ENCODE measurements at places on chromosomes 3 and 15.

GRCh38 chr3:152430223-152431002 is 161.7 kb downstream of the MBNL1 start:
- DNase-seq: no peak

- DNase-seq: no peak
These were observed 186.9 kb downstream of the MAGI1 start for GRCh38 chr3:65851827-65852226.

- no peak for DNase-seq
These were observed 54.9 kb upstream of the MYRIP start for GRCh38 chr3:39754549-39754948.

DNA sequence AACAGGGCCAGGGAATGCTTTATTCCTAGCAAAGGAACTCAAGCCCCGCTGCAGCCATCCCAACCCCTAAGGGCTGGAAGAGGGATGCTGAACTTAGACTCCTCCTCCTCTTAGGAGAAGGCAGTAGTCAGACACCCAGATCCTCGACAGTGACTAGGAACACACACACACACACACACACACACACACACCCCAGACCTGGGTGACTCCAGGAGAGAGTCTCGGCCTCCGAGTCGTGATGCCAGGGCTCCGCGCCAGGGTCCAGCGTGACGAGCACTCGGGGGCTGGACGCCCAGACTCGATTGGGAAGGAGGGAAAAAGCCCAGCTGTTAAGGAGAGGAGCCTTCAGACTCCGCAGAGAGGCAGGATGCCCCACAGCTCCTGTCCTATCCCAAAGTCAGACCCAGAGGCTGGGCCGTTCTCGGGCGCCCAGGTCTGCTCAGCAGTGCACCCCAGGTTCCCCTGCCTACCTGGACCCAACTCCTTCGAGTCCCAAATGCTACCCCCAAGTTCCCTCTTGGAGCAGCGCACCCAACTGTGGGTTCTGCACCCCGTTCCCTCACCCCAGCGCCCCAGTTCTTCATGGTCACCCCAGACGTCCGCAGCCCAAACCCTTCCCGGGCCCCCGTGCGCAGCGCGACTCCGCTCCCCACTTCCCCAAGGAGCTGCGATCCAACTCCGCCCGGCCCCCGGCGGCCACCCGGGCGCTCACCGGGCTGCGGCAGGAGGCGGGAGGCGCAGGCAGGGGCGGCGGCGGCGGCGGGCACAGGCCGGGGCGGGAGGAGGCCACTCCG is 421 bp downstream of the BMF start:
- no peak for DNase-seq

DNA sequence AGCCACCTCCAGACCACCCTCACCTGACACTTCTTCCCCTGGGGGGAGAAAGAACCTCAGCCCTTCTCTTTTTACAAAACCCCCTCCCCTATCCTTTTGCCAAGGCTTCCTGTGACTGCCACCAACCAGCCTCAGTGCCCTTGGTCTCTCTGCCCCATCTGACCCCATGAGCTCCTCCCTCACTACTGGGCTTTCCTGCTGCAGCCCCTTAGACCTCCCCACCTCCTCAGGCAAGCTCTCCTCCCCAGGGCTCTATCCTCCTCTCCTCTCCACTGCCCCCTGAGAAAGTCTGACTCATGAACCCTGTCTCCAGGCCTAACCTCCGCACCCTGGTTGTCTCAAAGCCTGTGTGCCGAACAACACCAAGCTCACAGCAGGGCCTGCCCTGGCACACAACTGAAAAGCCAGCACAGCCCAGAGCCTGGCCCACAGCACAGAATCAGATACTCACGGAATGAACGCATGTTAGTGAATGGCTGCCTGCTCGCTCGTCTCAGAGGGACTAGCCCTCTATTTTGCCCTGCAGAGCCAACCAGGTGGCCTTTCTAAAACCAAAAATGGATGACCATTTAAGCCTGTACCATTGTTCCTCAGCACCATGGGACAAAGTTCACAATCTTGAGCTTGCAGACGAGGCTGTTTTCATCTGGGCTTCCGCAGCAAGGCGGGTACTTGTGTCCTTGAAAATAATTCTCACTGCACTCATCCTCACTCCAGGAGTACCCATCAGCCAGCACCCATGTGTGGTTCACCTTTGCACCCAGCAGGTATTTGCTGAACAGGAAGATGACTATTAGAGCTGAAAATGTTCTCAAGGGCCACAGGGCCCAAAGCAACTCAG is 1.7 kb downstream of the CHDH start:
- peak; percentile 62 for DNase-seq

DNA sequence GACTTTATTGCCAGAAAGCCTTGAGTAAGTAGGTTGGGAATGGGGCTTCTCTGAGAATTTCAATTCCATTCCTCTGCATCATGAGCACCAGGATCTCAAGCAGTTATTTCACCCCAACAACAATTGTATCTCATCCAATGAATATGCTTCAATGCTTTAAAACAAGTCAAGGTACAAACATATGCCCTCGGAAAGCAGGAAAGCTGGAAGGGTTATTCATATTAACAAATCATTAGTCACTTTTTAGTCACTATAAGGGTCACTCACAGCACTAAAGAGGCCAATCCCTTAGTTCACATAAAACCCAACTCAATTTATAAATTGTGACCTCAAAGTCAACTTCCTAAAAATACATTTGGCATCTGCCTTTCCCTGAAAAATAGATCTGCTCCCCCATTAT is 16.2 kb downstream of the MB21D2 start:
- DNase-seq: no peak

GRCh38 chr3:161372321-161373260 is 1.3 kb upstream of the SPTSSB start:
- DNase-seq: peak; percentile 15

DNA sequence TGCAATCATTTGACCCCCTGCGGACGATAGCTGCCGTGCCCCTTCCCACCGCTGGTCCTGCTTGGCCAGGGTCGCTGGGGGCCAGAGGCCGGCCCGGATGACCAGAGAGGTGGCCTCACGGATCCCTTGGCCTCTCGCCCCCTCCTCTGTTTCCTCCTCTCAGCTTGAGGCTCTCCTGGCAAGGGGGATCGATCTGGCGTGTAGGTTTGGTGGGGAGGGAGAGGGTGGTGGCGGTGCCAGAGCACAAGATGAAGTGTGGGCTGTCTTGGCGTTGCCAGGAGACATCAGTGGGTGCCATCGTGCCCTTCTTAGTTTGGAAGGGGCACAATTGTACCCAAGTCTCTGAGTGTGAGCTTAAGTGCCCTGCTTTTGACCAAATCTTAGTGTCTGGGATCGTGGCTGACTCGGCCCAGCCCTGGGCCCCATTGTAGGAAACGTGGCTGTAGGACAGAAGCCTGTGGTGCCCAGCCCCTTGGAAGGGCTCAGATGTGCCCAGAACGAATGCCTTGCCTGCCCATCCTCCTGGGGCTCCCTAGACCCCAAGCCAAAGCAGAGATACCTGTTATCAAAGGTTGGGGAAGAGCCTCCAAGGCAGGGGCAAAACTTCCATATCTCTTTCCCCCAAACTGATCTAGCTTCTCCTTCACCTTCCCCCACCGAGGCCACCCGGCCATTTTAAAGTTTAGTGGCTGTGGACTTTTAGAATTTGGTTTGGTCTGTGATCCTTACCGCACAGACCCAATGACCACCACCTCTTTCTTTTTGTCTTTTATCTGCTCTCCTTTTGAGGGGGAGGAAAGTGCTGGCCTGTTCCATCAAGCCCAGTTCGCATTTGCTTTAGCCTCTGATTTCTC is 14.4 kb downstream of the NR2F2 start:
- no peak for DNase-seq

DNA sequence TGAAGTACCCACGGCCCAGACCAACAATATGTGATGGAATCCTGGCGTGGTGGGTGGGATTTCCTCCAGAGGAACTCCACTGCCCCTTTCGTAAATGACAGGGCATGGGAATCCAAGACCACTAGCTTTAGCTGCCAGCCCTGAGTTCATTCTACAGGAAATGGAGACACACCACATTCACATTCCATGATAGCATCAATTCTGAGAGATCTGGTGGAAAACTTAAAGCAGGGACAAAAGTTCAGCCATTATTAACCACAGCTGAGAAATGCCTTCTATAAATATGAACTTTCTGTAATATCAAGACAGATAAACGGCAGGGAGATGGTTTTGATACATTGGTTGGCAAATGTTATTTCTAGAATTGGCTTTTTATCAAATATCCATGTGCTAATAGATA is 98.2 kb downstream of the FBN1 start:
- DNase-seq: no peak

DNA sequence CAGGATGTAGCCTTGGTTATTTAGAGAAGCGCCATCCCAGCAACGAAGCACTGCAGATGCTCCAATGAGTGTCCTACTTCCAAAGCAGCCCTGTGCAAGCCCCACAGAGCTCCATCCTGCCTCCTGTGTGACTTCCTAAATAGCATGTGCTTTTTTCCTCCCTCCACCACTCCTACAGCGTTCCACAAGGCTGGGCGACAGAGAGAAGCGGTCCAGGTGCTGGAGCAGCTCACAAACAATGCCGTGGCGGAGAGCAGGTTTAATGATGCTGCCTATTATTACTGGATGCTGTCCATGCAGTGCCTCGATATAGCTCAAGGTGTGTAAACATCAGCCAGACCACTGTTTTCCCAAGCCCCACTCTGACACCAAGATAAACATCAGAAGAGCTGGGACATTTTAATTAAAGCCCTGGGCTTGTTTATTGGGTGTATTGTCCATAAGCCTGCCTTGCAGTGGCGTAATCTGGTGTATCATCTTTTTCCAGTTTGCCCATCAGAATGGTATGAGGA is 22.2 kb upstream of the RHO start:
- no peak for DNase-seq

DNA sequence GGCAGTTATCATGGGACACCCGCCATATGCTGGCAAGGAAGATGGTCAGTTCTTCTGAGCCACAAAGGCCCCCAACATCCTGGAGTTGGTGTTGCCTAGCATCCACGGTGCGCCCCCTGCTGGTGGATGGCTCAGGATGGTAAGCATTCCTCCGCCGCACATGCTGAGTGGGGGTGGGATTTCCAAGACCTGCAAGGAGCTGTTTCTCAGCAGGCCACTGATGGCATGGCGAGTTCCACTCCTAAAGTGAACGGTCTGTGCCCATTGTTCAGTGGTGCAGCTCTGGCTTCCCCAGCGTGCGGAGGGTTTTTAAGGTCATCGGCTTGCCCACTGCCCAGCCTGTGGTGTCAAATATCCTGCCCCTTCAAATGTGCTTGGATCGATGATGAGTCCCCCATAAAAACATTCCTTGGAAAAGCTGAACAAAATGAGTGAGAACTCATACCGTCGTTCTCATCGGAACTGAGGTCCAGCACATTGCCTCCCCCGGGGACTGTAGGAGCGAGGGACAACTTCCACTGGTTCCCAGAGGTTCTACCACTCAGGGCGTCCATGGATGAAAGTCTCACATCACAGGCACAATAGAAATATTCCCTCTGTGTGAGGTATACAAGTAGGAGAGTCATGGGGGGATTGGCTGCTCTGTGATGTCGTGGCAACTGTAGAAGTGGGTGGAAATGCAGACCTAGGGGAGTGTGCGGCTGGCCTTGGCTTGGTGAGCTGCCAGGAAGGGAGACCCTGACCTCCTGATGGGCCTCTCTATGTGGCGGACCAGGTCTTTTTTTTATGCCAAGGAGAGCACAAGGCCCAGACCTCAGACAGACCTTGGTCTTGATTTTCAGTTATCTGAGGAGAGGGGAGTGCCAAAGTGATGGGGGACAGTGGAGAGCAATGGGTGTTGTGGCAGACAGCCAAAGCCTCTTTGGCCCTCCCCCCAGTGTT is 102.0 kb downstream of the SNRPN start:
- DNase-seq: no peak

- no peak for DNase-seq
These were observed 36.4 kb downstream of the SEMA3G start for GRCh38 chr3:52408466-52408865.

GRCh38 chr3:178384321-178385230 is 151.7 kb upstream of the KCNMB2 start:
- no peak for DNase-seq

DNA sequence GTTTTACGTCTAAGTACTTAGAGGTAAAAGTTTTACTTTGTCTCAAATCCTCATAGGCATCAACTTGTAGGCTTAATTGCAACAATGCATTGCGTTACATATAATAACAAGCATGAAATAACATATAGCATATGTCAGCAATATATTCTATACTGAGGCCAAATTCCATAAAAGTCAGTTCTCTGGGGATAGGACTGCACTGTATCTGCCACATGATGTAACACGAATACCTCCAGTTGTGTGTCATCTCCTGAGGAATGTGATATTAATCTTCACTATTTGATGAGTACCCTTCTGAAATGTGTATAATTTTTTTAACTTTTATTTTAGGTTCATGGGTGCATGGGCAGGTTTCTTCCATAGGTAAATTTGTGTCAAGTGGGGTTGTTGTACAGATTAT is 126.4 kb downstream of the IMPG2 start:
- no peak for DNase-seq

DNA sequence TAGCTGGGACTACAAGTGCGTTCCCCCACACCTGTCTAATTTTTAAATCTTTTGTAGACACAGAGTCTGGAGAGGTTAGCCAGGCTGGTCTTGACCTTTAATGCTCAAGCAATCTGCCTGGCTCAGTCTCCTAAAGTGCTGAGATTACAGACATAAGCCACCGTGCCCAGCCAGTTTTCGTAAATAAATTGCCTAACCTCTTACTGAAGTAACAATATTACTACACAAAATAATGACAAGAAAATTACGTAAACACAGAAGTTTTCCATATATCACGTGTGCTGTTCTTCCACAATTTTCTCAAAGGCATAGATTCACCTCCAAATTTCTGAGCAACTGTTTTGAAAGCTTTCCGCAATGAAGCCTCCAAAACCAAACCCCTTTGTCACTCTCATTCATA is 58.1 kb upstream of the PROK2 start:
- no peak for DNase-seq

GRCh38 chr15:27278761-27279160 is 307.8 kb downstream of the GABRG3 start:
- DNase-seq: no peak

- DNase-seq: no peak
These were observed at the start of gene IL5RA for GRCh38 chr3:3110299-3110630. TSS of gene IL5RA (minus strand) at chr3:3110374. CDS start at chr3:3104984, 5,390 bp downstream.

Measured in SW480 (cell line).